CD4-positive, alpha-beta T cell treated with Interleukin-10 for 1 hour (primary cell): ENCODE measurements at places on chromosomes 16 and 17.

DNA sequence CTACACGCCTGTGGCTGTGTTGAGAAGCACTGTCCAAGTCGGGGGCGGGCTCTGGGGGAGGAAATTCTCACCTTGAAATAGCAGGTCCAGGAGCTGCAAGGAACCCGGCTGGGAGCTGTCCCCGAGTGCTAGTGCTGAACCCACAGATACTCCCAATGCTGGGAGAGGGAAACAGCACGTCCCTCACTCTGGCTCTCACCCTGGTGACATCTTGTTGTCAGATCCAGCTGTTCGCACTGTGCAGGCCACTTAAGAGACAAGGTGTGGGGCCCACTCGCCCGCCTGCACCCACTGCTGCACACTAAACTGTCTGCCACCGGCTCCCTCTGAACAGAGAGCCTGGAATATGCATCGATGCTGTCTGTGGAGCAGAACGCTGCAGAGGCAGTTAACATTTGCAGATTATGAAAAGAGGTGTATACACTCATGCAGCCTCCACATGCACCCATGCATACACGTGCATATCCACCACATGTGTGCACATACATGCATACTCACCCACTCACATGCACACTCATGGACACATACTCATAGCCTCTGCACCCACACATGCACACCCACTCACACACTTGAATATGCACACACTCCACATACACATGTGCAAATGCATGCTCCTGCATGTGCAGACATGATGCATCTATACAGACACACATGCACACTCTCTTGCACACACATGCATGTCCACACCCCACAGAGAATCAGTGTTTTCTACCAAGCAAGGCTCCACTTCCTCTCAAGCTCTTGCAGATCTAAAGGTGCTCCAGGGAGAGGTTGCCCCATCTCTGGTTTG is 42.0 kb downstream of the MGAT5B start:
- DNase-seq, result peak; percentile 6

- no peak for DNase-seq
Observed at GRCh38 chr16:86733546-86734254, 155.4 kb downstream of the FOXL1 start.

- no peak for DNase-seq
Observed at GRCh38 chr16:17177242-17177958, 293.4 kb downstream of the XYLT1 start.

DNA sequence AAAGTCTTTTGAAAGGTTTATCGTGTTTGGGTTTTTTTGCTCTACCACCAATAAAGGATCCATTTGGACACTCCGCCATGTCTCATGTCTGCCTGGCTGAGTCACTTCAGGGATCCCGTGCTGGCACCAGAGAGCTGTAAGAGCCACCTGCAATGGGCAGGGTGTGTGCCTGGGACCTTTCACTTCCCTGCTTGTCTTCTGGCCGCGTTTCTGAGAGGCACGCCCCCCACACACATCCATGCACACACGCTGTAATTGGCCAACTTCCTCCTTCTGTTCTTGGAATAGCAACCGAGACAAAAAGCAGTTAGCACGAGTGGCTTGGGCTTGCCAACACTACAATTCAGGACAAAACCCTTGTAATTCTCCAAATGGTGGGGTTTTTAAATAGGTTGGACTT is 9.8 kb upstream of the SOST start:
- DNase-seq, result peak; percentile 23

DNA sequence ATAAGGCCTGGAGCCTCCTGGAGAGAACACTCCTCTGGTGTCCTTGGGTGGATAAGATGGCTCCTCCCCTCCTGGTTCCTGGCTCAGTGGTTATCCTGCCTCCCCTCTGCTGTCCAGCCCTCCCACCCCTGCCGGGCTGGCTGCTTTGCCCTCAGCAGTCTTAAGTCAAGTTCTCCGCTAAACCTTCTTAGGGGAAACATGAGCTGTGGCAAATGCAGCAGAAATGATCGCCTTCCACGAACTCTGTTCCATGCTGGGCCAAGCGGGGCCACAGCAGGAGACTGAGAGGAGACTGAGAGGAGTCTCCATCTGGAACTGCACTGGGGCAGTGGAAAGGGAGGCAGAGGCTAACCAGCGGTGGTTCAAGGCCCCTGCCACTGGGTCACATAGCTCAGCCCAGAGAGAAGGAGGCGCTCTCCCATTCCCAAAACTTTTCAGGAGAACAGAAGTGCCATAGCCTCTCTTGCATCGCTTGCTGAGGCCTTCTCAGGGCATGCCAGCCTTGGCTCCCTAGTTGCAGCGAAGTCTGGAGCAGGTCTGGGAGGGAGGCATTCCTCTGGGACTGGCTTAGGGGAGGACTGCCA is 26.9 kb downstream of the TNS4 start:
- DNase-seq, result no peak

GRCh38 chr16:9007177-9007794 is 43.6 kb upstream of the USP7 start:
- no peak for DNase-seq

GRCh38 chr17:38671939-38672720 is 2.6 kb downstream of the EPOP start:
- no peak for DNase-seq

GRCh38 chr17:49783791-49784190 is 4.7 kb upstream of the KAT7 start:
- DNase-seq, result no peak

GRCh38 chr17:63842173-63842539 is 329 bp downstream of the SMARCD2 start:
- DNase-seq, result no peak

DNA sequence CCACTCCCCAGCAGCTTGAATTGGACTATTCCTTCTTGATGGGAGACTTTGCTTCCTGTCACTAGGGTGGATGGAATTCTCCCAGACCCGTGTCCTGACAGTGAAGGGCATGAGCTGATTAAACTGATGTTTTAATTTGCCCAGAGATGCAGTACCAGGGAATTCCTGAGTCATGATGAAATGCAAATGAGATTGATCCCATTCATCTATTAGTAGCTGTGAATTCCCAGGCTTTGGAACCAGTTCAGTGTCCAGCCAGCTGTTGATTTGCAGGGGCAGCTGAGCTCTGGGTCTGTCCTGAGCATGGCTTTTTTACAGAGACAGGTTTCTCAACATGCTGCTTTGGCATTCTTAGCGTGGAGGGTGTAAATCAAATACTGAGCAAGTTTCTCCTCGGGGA is 157.9 kb downstream of the PITPNC1 start:
- DNase-seq, result no peak

DNA sequence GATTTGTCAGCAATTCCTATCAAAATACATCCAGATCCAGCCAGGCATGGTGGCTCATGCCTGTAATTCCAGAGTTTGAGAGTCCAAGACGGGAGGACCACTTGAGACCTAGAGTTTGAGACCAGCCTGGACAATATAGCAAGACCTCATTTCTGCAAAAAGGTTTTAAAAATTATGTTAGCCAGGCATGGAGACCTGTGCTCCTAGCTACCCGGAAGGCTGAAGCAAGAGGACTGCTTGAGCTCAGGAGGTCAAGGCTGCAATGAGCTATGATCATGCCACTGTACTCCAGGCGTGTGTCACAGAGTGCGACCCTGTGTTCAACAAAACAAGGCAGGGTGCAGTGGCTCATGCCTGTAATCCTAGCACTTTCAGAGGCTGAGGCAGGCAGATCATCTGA is 215.2 kb downstream of the CPPED1 start:
- DNase-seq, result no peak

DNA sequence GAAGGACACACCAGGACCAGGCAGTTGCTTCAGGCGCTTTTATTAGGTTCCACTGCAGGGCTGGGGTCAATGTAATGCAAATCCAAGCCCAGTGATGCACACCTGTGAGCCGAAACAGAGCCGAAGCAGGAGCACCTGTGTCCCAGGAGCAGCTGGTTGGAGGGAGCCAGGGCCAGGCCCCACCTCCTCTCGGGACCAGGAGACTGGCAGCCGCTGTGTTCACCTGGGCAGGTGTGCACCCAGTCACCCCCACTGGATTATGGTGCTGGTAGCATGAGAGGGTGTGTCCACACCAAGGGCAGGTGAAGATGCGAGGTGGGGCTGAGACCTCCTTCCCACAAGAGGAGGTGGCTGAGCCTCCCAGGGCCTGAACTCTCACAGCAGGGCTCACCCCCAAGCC is 4.7 kb upstream of the FAAP100 start:
- no peak for DNase-seq

DNA sequence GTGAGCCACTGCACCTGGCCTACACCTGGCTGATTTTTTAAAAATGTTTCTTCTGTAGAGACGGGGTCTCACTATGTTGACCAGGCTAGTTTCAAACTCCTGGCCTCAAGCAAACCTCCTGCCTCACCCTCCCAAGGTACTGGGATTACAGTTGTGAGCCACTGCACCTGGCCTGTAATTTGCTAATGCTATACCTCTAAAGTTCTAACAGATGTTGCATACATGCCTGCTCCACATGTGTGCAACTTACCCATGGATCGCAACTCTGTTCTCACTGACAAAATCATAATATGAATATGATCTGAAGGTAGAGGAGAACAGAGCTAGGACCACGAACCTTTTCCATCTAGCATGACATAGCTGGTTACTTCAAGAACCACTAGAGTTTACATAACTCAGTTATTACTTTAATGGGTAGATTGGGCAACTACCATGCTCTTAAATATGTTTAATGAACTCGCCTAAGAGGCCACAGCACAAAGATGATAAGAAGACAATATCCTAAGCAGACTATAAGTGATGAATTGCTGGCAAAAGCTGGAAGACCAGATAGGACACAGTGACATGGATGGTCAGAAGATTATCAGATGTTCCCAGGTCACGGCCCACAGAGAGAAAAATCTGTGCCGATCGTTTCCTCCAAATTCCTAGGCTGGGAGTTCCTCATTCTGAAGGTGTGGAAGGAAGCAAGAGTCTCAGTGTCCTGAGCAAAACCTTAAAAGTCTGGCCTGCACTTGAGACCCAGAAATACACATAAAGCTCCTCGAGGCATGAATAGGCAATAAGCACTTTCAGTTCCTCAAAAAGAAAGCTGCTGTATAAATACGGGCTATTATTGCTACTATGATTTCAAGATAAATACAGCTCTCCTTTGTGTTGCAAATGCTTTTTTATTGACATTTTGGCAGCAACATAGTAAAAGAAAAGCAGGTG is 53.6 kb upstream of the ICAM2 start:
- DNase-seq, result no peak

DNA sequence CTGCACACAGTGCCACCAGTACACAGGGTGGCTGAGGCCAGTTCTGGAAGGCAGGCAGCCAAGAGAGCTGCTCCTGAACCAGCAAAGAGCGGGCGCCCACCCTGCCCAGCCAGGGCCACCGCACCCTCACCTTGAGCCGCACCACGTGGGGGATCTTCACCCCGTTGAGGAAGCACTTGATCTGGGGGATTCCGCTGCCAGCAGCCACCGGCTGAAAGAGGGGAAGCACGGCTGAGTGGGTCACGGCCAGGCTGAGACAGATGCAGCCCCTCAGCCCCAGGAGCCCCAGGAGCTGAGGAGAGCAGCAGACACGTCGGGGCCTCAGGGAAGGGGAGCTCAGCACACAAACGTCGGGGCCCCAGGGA is 14.6 kb upstream of the CCDC154 start:
- no peak for DNase-seq

DNA sequence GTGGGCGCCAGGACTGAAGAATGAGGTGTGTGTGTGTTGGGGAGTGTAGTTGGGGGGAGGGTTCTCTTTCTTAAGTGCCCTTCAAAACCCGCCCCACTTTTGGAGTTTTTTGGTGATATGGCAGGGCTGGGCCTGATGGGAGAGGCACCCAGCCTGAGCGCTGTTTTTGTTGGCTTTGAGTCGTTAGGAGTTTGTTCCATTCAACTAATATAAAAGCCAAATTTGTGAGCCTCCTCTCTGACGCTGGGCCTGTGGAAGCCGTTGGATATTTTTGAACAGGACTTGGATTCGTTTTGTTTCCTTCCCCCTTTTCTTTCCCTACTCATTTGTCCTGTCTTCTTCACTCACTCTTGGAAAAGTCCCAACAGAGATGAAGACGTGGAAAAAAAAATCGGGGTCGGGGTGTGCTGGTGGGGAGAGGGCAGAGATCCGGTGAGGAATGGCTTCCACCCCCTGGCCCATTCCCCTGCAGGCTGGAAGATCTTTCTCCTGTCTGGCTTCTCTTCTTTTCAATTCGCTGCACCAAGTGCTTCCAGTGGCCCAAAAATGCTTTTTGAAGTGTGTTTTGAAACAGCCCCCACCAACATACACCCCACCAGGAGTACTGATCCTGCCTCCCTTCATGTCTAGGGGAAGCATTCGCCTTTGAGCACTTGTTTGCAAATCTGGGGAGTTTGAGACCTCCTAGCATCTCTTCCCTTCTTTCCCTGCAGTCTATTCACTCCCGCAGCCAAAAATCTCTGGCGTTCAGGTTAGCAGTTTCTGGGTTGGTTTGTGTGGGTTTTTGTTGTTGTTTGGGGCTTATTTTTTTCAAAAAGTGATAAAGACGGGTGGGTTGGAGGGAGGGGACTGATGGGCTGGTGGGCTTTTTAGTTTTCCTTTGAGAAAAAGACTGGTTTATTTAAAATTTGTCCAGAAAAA is 2.6 kb downstream of the FZD2 start:
- DNase-seq, result no peak

- no peak for DNase-seq
Observed at GRCh38 chr17:63356337-63356757, 89.8 kb downstream of the CYB561 start.

DNA sequence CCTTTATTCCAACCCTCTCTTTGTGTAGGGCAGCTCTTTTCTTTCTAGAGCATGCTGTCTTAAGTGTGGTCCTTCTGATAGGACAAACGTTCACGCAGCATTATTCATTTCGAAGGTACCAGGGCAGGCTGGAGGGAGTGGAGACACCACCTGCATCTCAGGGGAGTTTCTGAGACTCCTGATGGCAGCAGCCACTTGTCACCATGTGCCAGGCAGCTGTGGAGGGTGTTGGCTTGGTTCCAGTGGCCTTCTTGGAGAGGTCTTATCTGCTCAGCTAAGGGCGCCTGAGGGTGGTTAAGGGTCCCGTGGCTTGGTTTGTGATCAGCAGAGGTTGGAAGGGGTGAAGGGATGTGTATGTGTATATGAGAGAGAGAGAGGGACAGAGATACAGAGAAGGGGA is 257.1 kb upstream of the EEF2KMT start:
- DNase-seq, result no peak

GRCh38 chr16:47983999-47984580 is 171.7 kb downstream of the ABCC12 start:
- no peak for DNase-seq

GRCh38 chr16:4544473-4544872 is 5.9 kb upstream of the CDIP1 start:
- DNase-seq, result no peak

- peak; percentile 24 for DNase-seq
Observed at GRCh38 chr17:77099997-77100396, 40.8 kb upstream of the SEC14L1 start.

DNA sequence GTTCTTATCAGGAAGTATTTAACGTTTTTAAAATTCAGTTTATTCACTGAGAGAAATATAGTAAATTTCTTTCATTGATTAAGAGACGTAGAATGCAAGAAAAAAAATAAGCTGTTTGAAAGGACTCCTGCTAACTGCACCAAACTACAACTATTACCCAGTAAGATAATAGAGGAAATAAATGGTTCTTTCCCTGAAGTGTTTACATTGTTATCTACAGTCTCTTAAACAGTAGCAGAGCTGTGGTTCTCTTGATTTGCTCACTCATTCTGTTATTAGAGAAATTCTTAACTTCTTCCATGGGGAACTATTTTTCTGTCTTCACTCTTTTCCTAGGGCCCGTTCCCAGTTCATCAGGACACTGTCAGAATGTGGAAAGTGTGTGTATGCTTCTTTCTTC is 973.0 kb downstream of the KCNJ2 start:
- no peak for DNase-seq
